Stomach (tissue), 19 donors: ENCODE measurements at places on chromosomes 7 and 10. TPM values are rescaled to one million over a fixed set of nuclear protein-coding genes. Genes with fewer than 3 reads are reported as not detected.

CYP3A7 gene
- polyA plus RNA-seq = not detected

DNAJC2 gene
- 17.1 TPM for polyA plus RNA-seq

FFAR4 gene
- 0.08 TPM for polyA plus RNA-seq

PLAU gene
- polyA plus RNA-seq = 9.6 TPM

SPDYE9 gene
- polyA plus RNA-seq = not detected

ZFYVE27 gene
- 16.3 TPM for polyA plus RNA-seq
